ENCODE measurements at places on chromosomes 7 and 10.

DNA sequence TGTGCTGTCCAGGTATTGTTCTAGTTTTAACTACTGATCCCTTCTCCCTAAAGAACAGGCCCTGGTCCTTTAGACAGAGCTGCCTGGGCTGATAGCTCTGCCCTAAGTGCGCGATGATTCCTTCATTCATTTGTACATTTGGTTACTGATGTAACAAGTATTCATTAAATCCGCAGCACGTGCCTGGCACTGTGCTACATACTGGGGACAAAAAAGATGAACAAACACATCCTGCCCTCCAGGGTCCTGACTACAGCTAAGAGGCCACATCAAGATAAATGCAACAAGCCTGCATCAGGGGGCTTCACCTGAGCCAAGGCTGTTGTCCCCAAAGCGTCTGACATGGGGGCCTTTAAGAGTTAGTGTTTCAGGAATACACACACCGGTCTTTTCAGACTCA, 99.0 kb upstream of the PODXL start:
- no peak for DNase-seq

DNA sequence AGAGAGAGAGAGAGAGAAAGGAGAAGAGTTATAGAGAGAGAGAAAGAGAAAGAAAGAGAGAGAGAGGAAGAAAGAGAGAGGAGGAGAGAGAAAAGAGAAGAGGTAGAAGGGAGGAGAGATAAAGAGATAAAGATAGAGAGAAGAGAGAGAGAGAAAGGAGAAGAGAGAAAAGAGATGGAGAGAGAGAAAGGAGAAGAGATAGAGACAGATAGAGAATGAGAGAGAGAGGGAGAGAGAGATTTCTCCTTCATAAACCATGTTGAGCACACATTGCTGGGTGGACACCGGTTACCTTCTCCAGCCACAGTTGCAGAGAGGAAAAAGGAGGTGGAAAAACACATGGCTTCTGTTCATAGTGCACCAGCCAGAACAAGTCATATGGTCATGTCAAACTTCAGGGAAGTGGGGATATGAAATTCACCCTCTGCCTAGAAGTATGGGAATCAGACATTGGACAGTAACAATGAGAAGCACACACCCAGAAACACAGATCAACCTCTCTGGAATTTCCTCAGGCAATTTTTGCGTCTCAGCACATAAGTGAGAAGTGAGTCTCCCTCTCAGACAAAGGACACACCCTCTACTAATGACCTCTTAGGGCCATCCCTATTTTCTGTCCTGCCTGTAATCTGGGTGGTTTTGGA, 172.5 kb upstream of the SVIL start:
- DNase-seq, result no peak

DNA sequence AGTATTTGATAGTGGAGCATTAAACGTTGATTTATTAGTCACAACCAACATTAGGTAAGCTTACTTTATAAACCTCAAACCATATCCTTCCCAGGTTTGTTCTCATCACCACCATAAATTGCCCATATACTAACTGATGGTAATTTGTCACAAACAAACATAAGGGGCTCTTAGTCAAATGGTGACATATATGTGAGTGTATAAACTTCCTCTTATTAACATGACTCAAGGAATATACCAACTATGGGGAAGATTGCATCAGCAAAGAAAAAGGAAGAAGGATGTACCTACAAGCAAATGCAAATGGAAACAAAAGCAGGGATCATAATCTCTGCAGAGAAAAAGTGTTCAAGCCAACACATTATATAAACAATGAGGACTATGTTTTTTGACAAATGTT, 418.2 kb upstream of the AKR1E2 start:
- DNase-seq, result no peak

GRCh38 chr7:39921506-39922175, 28.4 kb upstream of the CDK13 start:
- no peak for DNase-seq

- DNase-seq, result no peak
Measured at GRCh38 chr7:14351167-14351566, 361.7 kb upstream of the ETV1 start.

DNA sequence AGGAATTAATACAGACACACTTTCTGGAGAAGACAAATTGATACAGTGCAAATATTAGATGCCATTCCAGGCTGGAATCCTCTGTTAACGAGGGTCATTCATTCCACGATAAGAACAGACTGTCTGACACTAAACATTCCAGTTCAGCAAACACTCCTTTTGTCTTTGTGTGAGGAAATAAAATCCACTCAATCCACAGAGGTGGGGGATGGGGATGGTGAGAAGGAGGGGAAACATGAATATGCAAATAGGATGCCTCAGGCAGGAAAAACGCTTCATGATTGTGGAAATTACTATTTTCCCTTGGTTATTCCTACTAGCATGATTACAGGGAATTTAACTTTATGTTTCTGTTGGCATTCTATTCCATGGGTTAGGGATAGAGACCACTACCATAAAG, 196.9 kb upstream of the CDCA7L start:
- DNase-seq, result no peak

DNA sequence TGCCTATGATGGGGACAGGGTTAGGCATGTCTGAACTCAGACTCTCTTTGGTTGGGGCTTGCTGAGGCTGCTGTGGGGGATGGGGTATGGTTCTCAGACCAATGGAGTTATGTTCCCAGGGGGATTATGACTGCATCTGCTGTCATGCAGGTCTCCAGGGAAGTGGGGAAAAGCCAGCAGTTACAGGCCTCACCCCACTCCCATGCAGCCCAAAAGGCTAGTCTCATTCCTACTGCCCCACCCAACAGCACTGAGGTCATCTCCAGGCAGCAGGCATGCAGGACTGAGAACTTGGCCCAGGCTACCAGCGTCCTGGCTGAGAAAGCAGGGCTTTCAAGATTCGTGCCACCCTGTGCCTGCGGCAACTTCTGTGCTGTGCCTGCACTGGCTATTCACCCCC, 373.3 kb downstream of the HTR7 start:
- no peak for DNase-seq

DNA sequence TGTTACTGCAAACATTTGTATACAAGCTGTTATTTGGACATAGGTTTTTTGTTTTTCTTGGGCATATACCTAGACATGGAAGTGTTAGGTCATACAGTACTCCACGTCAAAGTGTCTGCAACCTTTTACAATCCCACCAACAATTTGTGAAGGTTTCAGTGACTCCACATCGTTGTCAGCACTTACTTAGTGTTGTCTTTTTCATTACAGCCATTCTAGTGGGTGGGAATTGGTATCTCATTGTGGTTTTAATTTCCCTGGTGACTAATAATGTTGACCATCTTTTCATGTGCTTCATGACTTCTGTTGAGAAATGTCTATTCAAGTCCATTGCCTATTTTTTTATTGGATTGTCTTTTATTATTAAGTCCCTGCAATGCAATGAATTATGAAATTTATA, 95.0 kb downstream of the UBE3C start:
- DNase-seq, result no peak

DNA sequence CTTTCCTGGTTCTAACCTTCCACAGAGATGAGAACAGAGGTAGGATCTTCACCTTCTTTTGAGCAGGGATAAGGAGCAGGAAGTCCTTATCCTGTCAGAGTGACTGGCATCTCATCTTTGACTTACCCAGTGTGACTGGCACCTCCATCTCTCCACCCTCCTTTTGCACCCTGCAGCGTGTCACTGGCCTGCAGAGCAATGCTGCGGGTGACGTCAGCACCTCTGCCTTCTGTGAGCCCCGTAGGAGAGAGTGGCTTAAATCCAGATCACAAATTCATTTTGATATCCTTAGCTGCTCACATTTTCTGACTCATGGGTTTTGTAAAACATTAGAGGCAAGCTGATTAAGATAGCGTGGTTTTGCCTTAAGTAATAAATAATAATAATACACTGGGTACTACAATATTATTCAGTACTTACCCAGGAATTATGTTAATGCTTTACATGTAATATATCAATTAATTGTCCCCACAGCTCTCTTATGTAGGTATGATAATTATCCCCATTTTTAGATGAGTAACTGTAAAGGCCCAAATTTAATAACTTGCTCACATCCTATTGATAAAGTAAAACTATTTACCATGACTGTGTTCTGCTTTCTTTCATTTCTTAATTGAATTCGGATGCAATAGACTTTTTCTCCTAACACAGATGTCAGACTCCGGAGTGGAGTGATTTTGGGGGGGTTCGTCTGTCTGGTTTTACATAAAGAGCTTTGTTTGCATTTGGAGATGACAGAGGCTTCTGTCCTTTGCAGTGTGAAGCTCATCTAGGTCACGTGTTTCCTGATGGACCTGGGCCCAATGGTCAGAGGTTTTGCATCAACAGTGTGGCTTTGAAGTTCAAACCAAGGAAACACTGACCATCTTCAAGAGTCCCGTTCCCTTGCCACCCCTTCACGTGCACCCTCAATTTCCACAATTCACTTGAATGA, 24.9 kb downstream of the MSRB2 start:
- DNase-seq, result no peak

DNA sequence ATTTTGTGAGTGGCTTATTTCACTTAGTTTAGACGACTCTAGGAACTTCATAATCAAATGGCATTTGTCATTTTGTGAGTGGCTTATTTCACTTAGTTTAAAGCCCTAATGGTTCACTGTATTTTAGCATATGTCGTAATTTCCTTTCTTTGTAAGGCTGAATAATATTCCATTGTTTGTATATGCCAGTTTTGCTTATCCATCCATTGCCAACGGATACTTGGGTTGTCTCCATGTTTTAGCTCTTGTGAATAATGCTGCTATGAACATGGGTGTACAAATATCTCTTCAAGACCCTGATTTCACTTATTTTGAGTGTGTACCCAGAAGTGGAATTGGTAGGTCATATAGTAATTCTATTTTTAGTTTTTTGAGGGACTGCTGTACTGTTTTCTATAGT, 31.8 kb downstream of the DOCK1 start:
- DNase-seq, result no peak

- DNase-seq, result no peak
Measured at GRCh38 chr10:88987243-88987725, 3.3 kb upstream of the FAS start.

- no peak for DNase-seq
Measured at GRCh38 chr7:103686763-103687162, 240.8 kb upstream of the SLC26A5 start.

- no peak for DNase-seq
Measured at GRCh38 chr7:134623193-134623592, 23.5 kb upstream of the BPGM start.

GRCh38 chr10:20002657-20003056, 186.4 kb downstream of the PLXDC2 start:
- no peak for DNase-seq

DNA sequence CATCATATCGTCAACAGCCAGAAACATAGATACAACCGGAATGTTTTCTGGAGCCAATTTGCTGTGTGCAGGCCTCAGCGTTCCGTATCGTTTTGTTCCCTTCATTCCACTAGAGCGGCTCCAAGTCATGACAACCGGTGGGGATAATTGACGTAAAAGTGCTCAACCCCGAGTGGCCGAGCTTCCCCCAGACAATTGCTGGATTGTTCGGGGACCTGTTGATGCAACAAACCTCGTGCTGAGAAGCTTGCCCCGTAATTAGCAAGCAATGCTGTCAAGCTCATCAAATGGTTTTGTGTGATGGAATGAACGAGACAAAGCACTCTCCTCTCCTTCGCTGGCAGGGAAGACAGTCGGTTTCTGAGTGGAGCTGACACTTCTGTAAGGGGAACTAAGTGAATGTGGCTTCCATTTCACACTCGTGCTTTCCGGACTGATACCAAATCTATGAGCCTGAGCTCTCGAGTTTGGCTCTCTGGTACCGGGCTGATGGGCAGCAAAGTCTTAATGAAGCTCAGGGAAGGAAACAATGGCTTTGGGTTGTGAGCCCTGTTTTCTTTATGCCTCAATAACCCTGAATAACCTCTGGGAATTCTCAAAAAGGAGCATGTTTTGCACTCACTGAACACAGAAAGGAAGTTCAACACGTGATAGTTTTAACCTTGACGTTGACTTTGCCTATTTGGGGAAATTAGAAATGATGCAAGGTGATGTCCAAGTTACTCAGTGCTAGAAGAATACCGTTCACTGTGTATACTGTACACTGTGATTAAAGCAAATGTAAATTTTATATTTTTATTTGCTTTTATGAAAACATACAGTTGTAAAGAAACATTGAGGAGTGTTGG, 220.5 kb downstream of the BAMBI start:
- DNase-seq, result no peak

GRCh38 chr7:40234666-40235065, 99.9 kb downstream of the SUGCT start:
- DNase-seq, result no peak

- DNase-seq, result peak; percentile 65
Measured at GRCh38 chr10:26486990-26487850, 49.1 kb downstream of the APBB1IP start.

- no peak for DNase-seq
Measured at GRCh38 chr7:42348071-42348470, 111.1 kb upstream of the GLI3 start.

DNA sequence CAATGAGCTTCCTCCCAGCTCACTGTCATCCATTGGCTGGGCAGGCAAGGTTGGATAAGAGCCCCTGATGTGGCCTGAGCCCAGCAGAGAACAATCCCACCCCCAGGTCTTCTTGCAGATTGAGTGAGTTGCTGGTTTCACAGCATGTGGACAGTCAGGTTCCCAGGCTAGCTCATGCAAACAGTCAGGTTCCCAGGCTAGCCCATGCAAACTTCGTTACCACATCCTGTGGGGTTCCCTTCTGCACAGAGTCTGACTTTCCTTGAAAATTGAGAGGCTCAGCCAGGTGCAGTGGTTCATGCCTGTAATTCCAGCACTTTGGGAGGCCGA, 67.1 kb downstream of the TMEM130 start:
- DNase-seq, result no peak

DNA sequence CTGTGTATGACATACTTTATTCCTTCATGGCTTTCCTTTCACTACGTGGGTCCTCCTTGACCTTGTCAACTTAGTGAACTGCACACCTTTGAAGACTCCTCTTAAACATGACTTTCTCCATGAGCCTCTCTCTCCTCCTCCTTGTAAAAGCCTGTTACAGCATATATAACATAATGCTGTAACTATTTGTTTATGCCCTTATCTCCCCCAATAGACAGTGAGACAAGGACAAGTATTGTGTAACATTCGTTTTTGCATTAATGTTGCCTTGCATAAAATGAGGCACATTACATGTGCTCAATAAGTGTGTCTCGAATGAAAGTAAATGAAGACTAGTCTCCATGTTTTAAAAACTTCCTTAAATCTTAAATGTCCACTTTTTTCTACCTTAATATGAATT, 4.3 kb upstream of the LAMB1 start:
- no peak for DNase-seq

DNA sequence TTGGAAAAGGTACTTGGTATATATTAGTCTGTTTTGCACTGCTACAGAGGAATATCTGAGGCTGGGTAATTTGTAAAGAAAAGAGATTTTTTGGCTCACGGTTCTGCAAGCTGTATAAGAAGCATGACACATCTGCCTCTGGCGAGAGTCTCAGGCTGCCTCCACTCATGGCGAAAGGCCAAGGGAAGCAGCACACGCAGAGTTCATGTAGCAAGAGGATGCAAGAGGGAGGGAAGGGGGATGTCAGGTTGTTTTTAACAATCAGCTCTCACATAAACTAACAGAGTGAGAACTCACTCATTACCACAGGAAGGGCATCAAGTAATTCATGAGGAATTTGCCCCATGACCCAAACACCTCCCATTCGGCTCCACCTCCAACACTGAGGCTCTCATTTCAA, 484.8 kb upstream of the DPP6 start:
- no peak for DNase-seq

- peak; percentile 66 for DNase-seq
Measured at GRCh38 chr10:133324198-133324792, 12.4 kb downstream of the CALY start.

GRCh38 chr10:12945690-12946359, 55.7 kb downstream of the CCDC3 start:
- no peak for DNase-seq

Measured in Peyer's patch (tissue), 4 donors.